Activated naive CD4-positive, alpha-beta T cell treated with Interleukin-2 at 50 U/mL for 16 hours (primary cell): ENCODE measurements at places on chromosomes 11 and 22.
A peak's percentile ranks its signal among the peaks of the same experiment; 100 is the strongest.

DNA sequence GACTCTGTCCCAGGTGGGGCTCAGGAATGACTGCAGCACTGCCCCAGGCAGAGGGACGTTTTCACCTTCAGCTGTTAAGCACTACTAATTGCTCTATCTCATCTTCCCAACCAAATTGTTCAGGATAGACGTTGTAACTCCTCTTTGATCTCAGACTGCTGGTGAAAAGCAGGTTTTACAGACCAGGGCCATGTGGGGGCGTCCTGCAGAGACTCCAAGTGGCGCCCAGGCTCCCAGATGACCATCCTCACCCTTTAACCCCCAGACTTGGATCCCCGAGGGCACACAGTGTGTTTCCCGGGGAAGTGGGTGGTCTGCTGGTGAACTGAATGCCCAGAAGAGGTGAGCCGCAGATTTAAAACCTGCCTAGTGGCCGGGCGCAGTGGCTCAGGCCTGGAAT is 23.9 kb downstream of the FADD start:
- DNase-seq = no peak

DNA sequence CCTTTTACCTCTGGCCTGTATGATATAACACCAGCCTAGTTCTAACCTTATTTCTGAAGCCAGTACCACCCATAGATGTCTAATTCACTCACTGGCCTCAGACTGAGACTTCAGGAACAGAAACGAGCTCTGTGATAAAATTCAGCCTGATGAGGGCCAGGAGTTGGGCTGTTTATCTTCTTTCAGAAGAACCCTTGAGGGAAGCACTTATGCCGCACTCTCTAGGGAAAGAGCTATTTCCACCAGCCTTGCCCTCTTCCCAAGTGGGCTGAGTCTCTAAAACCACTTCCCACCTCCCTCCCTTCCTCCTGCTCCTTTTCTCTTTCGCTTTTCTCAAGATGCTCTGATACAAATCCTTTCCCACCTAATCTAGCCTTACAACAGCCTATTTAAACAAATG is 2.0 kb upstream of the OR52B4 start:
- no peak for DNase-seq

DNA sequence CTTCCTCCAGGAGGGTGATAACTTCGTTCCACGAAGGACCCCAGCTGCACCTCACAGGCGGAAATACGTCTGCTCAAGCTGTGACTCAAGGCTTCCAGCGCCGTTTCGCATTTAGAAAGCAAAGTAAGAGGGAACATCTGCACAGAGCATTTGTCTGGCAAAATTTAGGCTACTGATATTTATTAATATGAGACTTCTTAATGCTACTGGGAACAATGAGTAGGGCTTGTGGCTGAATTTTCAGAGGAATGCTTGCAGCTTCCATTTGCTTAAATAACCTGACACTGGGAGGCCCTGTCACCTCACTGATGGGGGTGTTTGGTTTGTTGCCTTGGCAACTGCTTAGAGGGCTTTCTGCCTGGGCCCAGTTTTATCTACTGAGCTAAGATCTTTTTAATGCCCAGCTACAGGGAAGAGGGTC is 14.7 kb upstream of the ST14 start:
- DNase-seq = no peak

DNA sequence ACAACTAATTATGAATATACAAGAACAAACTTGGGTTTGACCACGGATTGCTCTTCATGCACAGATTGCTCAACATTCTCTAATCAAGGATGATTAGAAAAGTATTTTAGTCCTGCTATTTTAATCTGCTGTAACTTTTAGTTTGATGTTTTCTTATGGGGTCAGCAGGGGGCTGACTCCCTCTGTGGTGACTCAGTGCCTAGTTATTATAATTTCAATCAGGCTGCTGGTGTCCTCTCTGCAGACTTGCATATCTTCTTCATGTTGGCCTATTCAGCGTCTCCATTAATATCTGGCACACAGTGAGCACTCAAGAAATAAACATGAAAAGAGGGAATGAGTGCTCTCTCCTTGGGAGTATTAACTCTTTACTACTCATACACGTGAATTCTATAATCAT is 223.8 kb upstream of the DDI1 start:
- DNase-seq = no peak

DNA sequence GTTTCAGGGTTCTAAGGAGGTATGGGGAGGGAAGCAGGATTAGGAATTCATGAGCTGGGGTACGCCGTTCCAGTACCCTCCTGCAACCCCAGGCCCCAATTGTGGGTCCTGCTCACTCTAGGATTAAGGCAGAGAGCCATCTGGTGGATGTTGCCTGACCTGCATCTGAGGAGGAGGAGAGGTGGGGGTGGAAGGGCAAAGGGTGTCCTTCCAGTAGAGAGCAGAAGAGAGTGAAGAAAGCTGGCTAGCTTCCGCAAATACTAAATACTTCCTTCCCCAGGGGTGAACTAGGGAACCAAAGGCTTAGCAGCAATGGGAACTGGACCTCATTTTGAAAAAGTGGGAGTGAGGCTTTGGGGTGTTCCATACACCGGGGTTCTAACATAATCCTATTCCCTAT is 10.6 kb downstream of the LRRC51 start:
- DNase-seq = peak; percentile 68

DNA sequence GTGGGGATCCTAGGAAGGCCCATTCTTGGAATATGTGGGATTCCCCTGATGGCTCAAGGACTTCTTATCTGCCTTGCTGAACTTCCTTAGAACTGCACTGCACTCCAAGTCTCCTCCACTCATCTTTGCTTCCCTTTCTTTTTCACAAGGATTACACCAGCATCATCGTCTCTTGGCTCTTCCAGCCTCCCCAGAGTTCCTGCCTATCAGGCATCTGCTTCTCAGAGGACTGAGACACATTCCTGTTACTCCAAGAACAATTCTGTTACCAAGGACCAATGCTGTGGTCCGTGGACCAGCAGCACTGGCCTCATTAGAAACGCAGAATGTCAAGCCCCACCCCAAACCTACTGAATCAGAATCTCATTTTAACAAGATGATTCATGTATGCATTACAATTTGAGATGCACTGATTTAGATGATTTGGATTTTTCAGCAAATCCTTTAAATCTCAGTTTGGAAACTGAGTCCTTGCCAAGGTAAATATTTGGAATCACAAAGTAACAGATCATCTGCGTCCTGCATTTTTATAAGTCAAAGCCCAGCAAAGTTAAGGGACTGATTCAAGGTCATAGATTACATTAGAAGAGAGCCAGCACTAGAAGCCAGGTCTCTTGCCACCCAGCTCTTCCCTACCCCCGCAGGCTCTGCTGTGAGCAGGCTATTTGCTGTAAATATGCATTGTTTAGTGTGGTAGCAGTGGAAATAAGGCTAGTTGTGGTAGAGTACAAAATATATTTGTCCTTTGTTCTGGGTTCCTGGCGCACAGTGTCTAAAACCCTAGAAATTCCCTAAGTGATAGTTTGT is 110.9 kb downstream of the SWAP70 start:
- no peak for DNase-seq

DNA sequence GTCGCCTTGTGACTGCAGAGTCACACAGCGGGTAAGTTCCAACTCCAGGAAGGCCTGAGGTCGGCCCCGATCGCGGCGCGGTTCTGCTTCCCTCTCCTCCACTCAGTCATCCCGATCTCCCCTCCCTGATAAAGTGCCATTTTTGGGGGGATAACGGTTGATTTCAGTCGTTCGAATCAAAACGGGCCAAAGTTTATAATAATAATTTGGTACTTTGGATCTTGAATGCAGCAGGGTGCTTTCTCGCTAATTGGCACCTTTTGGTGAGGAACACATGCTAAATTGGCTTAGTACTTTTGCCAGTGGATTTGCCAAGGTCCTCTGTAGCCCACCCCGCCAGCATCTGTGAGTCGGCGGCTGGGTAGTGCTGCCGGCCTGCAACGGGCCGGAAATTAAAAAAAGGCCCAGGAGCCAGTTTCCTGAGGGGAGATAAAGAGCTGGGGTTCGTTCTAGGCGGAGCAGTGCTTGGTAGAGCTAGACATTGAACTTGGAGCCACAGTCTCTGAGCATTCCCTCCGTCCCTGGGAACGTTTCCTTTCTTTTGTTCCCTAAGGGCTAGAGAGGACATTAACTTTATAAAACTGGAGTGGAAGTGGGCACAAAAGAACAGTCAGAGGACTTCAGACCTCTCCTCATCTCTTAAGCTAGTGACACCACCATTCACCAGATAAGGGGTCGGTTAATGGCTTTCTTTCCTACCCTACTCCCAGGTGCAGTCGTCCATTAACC is 997 bp downstream of the UBE2L3 start:
- peak; percentile 17 for DNase-seq

GRCh38 chr11:41458641-41459040 is 811 bp downstream of the LRRC4C start:
- no peak for DNase-seq

DNA sequence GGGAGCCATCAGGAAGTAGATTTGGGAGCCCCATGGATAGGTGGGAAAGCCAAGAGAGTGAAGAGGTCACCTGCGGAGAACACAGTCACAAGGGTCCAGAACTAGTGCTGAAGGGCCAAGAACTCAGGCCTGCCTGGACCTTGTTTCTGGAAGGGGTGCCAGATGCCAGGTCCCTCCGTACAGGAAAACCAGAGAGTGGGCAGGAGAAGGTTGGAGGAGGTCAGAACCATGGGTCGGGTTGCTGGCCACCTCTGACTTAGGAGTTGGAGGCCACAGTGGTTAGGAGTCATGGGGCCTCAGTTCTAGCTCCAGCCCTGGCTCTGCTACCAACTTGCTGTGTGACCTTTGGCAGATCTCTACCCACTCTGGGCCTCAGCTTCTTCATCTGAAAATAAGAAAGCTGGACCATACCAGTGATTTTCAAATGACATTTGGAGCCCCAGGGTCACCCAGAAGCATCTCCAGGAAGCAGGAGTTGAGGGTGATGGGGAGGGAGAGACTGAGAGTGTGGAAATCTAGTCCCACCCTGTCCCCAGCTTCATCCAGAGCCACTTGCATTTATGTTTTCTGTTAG is 20.8 kb upstream of the TUB start:
- DNase-seq = no peak

- no peak for DNase-seq
Observed at GRCh38 chr11:108929241-108929640, 264.4 kb downstream of the DDX10 start.

DNA sequence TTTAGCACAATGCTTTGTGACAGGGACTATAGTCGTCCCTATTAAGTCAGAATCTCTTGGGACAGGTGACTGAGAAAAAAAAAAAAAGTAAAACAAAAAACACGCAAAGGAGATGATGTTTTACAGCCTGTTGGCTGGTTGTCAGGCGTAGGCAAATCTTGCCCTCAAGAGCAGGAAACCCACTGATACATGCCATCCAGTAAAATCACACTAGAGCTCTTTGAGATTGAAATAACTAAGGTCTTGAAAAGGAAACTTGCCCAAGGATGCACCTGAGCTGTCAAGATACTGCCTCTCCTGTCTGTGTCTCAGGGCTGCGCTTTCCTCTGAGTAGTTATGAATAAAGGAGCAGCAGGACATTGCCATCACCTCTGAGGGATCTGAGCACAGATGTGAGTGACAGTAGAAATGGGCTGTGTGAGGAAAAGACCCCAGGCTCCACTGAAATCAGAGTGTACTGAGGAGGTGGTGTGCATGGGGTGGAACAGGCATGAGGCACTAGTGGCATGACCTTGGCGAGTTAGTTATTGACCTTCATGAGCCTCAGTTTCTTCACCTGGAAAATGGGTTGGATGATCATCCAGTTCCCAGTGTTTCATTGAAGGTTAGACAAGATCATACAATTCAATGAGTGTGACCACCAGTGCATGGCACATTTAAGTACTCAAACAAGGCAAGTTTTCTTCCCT is 23.3 kb downstream of the MICAL2 start:
- DNase-seq = no peak

DNA sequence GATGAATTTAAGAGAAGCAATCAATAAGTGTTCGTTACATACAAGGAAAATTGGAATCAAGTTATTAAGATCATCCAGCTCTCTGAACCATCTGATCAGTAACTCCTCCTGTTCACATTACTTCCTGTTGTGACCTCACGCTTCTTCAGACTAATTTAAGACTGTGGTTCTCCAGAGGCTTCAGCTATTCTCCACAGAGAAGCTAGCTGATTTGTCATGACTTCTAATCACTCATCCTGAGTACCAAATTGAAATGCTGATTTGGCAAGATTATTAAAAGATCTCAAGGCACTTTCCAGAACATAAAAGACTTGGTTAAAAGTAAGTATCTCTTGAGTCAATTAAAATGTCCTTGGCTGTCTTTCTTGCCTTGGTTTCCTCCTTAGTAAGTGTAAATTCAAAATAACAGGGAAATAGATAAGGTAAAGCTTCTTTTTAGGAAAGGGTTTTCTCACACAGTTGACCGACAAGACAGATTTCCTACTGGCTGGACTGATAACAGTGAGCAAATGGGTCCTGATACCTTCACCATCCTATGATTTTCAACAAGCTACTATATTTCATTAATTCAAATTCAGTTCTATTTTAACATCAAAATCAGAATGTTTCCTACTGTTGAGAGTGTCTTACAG is 38.5 kb downstream of the GAB2 start:
- no peak for DNase-seq

GRCh38 chr11:117259417-117259816 is 26.9 kb downstream of the RNF214 start:
- no peak for DNase-seq

DNA sequence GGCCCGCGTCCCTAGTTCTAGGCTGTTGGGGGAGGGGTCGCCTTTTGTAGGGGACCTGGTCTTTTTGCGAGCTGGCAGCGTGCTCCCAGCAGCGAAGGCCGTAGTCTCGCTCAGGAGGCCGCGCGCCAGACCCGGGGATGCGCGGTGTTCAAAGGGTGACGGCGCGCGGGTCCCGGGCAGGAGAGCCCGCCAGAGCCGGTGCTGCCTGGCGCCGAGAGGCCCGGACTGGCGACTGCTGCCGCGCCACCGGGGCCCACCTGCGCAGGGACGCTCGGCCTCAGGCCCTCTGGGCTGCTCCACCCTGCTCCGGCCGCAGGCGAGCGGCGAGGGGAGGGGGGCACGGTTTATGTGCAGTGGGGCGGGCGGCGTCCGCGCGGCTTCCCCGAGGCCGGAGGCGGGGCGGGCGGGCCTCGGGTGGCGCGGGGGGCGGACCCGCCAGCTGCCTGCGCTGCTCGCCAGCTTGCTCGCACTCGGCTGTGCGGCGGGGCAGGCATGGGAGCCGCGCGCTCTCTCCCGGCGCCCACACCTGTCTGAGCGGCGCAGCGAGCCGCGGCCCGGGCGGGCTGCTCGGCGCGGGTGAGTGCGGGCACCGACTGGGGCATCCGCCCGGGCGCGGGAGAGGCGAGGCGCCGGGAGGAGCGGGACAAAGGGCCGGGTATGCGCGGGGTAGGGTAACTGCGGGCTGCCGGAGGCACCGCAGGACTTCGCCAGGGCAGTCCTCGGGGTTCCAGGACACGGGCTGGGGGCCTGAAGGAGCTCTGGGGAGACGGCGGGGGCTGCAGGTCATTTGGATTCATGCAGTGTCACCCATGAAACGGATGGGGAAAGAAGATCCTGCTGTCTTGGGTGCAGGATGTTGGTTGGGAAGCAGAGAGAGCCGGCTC is at the start of gene PRSS23:
PRSS23 (plus strand) TSS at position 467 of the 884 bp plus-strand sequence. CDS start 7,102 bp downstream, outside the sequence.
- peak; percentile 16 for DNase-seq

DNA sequence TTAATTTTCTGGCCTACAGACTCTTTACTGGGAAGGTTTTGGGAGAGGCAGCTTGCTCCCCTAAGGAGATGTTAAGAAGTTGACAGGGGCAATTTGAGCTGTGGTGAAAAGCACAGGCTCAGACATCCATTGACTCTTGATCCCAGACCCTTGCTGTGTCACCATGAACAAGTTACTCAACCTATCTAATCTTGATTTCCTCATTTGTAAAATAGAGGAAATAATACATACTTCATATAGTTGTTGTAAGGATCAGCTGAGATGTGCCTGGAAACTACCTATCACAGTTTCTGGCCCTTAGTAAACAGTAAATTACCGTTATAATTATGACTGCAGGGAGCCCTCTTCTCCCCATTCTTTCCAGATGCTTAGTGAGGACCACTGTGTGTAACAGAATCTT is 16.6 kb upstream of the SCGB1D4 start:
- DNase-seq = no peak

- DNase-seq = no peak
Observed at GRCh38 chr11:96388891-96389719, 607 bp downstream of the CCDC82 start.
